Neuronal stem cell (in vitro differentiated cells): ENCODE measurements at places on chromosomes 11 and 22.

GRCh38 chr11:114059984-114060391 is 477 bp downstream of the ZBTB16 start:
- DNase-seq, result no peak

DNA sequence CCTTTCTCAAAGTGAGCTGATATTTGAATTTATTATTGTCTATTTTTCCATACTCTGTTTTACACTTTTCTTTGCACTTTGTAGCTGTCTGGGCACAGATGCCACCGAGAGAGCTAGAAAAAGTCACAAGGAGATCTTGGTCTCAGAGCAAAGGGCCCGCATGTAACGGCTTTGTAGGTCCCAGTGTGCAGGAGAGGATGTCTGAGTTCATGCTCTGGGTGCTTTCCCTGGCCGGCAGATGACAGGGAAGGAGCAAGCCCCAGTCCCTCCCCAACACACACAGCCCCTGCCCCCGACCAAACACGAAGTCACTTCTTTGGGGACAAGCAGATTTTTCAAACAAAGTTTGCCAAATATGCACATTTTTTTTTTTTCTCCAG is 55.8 kb downstream of the SMIM38 start:
- no peak for DNase-seq

DNA sequence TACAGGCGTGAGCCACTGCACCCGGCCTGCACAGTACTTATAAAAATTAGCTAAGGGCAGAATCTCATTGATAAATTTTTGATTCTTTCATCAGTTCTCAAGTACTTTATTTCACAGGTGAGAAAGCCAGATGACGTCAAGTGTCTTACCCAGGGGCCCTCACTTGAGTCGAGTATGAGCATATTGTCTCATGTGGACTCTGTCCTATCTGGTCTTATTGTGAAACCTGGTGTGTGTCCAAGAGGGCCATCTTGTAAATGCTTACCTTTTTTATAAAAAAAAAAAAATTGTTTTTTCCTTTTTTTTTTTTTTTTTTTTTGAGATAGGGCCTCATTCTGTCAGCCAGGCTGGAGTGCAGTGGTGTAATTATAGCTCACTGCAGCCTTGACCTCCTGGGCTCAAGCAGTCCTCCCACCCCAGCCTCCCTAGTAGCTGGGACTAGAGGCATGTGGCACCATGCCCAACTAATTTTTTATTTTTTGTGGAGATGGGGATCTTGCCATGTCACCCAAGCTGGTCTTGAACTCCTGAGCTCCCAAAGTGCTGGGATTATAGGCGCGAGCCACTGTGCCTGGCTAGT is 6.0 kb downstream of the ACO2 start:
- no peak for DNase-seq

- peak; percentile 86 for DNase-seq
Measured at GRCh38 chr22:50326956-50327710, at the start of gene DENND6B. Gene DENND6B (minus strand): TSS chr22:50327012. CDS start chr22:50326988, 24 bp downstream.

DNA sequence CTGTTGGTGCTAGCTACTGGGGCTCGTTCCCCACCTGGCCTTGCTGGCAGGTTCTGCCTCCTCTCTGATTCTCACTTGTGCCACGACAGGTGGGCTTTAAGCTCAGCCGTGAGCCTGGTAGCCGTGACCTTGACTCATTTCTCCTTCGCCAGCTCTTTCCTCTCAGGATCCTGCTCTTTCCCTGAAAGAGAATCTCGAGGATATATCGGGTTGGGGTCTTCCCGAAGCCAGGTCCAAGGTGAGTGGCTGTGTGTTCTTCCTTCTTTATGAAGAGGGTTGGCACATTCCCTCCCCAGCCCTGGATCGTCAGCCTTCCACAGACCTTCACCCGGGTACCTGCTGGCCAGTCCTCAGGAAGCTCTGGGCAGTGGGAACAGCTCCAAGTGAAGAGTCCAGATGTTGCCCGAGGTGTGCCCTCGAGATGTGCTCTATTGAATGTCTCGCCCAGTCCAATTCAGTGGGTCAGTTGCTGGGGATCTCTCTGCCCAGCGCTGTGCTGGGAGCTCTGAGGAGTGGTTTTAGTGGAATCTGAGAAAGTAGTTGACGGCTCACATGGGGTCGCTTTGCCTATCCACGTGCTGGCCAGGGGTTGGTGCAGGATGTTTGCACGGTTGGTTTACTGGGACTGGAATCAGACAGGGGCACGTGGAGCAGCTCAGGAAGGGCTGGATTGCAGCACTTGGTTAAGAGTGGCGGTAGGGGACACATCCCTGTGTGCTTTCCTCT is 1.4 kb downstream of the ZNF74 start:
- DNase-seq, result no peak

DNA sequence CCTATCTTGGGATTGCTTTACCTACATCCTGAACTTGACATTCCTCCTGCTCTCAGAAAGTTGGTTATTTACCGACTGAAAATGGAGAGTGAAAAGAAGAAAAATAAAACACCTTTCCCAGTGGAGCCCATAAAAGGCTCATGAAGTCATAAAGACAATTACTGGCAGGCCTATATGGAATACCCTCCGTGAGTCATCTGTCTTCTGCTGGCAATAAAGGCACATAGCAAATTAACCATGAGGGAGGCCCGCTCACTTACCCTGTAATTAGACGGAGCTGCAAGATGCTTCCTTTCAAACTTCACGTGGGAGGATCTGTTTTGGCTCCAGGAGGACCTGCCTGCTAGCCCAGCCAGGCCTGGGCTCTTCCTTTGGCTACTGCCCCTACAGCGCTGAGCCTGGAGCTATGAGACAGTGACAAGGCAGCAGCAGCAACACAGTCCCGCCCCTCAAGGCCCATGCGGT is 540.4 kb downstream of the BUD13 start:
- no peak for DNase-seq

DNA sequence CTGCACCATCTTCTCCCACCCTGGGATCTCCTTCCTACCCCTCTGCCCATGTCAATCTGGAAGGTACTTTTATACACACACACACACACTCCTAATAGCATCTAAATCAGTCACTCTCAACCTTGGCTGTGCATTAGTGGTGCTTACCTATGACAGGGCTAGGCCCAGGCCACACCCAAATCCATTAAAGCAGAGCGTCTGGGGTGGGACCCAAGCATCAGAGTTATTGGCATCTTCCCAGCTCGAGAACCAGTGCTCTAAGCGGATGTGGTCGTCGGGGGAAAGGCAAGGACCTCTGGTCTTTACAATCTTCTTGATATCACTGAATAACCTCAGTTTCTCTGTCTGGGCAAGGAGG is 194.6 kb downstream of the TRIM29 start:
- no peak for DNase-seq

DNA sequence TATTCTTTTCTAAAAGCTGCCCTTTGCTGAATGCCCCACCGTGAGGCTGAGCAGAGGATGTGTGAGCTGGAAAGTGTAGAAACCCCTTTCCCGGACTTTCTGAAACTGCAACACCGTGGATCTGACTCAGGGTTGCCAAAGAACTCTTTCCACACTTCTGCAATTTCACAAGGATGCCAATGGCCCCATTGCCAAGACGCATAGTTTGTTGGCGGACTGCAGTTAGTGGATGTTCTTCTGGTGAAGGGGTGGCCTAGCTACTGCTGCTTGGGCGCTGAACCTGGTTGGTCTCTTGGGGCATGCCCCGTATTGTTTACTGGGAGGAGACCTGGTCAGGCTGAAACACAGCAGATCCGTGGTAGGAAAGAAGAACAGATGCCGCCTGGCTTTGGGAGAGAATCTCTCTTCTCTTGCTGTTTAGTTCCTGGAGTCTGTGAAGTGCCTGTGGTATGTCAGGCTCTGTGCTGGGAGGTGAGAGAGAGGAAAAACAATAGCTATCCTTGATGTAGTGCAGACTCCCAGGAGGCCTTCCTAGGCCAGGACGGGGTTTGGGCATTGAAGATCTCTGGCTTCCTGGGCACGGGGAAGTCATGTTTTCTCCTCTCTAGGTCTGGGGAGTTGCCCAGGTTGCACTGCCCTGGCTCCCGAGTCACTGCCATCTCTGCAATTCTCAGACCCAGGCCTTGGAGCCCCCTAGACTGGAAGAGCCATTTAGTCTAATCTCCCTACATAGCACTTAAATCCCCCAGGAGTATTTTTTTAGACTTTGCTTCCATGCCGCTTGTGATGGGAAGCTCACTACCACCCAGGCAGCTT is 26.9 kb downstream of the CD82 start:
- DNase-seq, result no peak

DNA sequence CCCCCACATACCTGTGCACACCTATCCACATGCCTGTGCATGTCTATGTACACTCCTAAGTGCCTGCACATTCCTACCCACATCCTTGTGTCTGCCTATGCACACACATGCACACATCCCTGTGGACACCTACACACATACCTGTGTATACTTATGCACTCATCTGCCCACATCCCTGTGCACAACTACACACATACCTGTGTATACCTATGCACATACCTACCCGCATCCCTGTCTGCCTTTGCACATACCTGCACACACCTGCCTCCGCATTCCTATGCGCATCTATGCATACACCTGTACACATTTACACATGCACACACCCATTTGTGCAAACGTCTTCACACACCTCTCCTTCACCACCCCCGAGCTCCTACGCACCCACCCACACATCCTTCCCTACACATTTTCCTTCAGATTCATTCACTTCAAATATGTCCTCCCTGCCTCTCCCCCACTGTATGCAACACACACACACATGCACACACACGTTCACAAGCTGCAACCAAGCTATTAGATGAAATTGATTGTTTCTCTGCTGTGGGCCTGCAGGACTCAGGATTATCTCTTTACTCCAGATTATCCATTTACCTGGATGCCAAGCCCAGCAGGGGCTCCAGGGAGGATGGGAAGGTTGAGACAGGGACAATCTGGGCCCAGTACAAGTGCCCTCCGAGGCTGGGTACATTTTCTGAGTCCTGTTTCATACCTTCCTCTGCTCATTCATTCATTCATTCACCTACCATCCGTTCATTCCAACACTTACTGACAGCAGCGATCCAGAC is 53.2 kb downstream of the TSPAN18 start:
- DNase-seq, result no peak

- DNase-seq, result no peak
Measured at GRCh38 chr11:67083786-67084366, 27.2 kb downstream of the RHOD start.

DNA sequence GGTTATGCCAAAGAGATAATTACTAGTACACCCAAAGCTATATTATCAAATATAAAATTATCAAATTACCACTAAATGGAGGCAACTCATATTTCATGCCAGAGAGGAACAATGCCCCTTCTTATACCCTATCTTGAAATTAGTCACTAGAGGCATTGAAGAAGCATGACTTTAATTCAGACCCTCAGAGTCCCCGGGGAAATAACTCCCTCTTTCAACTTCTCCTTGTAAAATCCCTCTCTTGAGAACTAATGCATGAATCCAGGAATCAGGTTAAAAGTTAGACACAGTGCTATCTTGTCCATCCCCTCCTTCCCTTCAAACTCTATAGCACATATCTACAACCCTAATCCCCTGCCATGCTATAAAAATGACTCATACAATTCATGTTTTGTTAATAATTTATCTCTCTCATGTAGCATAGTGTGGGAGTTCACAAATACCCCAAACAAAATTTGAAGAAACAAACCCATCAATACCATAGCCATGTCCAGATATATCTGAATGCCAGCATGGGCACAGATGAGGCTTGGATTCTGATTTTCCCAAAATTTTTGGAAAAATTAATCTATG is 665.4 kb downstream of the KCNA4 start:
- DNase-seq, result no peak

GRCh38 chr11:117691516-117691915 is 105.5 kb downstream of the DSCAML1 start:
- DNase-seq, result no peak

DNA sequence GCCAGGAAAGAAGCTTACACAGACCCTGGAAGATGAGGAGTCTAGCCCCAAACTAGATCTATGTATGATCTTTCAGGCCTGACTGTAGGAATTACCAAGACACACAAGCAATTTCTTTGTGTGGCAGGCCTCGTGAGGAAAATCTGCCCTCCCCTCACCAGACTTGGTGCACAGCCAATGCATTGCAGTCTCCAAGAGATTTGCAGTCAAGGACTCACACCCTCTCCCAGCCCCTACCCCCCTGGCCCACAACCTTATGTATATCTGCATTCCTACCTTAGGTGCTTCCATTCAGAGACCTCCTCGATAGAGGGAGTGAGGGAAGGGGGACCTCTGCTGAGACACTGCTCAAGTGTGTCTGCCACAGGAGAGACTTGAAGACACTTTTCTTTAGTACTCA is 9.8 kb downstream of the OR8B12 start:
- no peak for DNase-seq

- DNase-seq, result no peak
Measured at GRCh38 chr11:60785806-60786361, 751 bp downstream of the MS4A10 start.

GRCh38 chr11:125264100-125265022 is 99.8 kb downstream of the PKNOX2 start:
- no peak for DNase-seq

- DNase-seq, result no peak
Measured at GRCh38 chr11:47506373-47506772, 46.6 kb downstream of the CELF1 start.

DNA sequence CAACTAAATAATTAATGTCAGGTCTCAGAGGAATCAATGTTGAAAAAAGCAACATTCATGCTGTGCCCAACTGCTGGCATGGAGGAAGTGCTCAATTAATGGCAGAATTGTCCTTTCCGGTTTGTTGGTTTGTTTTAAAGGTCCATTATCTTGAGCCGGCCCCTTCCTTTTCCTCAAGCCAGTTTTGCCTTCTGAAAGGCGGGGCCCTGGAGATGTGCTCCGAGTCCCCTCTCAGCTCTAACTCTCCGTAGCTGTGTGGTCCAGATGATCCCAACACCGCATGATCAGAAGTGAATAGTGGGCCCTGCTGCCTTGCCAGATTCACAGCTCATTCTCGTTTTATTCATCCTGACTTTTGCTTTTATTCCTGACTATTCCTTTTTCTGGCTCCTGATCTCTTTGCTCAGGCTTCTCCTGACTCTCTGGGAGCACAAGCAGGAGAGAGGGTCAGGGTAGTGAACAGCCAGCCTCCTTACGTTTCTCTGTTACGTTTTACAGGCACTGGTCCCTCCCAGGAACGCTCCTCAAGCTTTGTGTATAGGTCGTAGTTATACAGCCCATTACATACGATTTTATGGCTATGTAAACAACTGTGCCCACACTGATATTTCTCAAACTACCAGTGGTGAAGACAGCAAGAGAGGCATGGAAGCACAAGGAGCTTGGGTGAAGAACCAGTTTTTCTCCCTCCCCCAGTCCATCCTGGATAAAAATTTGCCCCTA is 265.9 kb downstream of the LARGE1 start:
- no peak for DNase-seq

DNA sequence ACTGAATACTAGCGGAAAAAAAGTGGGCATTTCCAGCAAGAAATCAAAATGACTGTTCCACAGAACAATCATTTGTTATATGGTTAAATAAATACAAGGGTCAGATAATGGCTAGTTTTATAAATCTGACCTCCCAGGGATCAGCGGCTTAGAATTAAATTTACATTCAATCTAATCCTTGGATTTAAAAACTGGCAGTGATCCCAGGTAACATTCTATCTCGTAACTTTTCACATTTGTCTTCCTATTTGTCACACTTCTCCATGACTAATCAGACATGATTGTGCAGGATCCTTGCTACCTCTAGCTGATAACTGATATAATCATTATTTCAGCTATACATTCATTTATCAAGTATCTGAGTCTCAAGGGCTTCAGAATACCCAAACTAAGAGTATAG is 2.9 kb upstream of the MMP3 start:
- DNase-seq, result no peak
